GDM1 (cell line): ENCODE measurements at places on chromosomes 6 and 20.

- peak; percentile 17 for DNase-seq
Measured at GRCh38 chr6:139030228-139030963, 1.9 kb downstream of the ABRACL start.

- DNase-seq = no peak
Measured at GRCh38 chr20:15199698-15200097, 862.3 kb upstream of the FLRT3 start.

DNA sequence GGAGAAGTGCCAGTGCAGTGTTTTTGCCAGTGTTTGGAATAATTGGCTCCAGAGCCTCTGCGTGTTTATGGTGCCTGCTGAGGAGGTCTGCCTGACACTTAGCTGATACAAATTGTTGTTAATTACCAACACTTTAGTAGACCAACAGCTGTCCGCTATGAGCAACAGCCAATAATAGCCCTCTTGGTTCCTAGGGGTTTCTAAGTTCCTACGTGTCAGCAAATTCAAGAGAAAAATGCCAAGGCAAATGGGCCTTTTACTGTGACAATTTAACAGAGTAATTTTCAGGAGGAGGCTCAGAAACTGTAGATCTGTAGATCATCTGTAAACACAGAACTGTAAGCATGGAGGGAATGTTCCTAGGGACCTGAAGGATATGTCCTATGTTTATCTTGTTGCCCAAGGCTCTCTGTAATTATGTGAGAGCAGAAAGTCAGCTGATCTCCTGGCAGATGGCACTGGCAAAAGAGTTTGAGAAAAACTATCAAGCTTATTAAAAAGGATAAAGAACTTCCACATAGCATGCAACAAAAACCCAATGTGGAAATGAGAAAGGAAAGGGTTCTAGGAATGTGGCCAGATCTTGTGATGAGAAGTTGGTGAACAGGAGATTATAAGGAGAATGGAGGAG, 157.7 kb downstream of the GJA1 start:
- no peak for DNase-seq

GRCh38 chr6:24004062-24004461, 122.0 kb upstream of the NRSN1 start:
- DNase-seq = no peak

DNA sequence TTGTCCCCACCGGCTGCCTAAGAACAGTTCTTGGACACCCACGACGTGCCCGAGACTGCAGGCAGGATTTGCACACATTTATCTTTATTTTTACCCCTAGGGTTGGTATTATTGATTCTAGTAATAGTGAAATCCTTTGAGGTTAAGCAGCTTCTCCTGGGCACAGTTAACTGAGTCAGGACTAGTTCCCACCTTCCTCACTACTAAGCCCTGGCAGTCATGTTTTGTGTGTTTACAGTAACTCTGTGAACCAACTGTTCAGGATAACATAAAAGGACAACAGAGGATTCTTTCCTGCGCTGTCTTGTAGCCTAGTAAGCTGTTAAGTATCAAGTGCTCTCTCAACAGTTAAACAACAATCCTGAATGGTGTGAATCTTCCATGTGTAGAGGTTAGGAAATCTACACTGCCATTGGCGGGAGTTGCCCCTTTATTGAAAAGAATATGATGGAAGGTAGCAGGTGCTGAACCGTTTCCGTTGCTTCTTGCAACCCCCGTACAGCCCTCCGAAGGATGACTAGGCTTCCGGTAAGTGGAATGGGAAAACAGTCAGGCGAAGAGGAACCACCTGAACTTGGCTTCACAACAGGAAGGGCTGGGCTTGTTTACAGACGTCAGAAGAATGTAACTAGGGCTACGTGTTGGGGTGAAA, 979 bp upstream of the SOD2 start:
- DNase-seq = no peak

DNA sequence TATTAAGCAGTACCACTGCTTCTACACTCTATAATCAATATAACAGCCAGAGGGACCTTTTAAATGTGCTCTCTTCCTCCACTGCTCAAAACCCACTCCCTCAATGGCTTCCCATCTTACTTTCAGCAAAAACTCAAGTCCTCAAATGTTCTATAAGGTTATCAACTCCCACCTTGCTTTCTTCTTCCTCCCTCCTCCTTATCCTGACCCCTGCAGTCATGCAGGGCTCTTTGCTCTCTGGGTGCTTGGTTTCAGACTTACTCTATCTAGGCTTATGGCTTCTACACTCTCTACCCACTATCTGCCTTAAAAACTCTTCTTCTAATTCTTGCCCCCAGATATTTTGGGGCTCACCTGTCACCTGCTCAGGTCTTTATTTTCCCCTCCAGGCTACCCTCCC, 5.3 kb downstream of the ARHGAP18 start:
- no peak for DNase-seq

- DNase-seq = no peak
Measured at GRCh38 chr20:42204109-42204660, 586.0 kb upstream of the CHD6 start.

DNA sequence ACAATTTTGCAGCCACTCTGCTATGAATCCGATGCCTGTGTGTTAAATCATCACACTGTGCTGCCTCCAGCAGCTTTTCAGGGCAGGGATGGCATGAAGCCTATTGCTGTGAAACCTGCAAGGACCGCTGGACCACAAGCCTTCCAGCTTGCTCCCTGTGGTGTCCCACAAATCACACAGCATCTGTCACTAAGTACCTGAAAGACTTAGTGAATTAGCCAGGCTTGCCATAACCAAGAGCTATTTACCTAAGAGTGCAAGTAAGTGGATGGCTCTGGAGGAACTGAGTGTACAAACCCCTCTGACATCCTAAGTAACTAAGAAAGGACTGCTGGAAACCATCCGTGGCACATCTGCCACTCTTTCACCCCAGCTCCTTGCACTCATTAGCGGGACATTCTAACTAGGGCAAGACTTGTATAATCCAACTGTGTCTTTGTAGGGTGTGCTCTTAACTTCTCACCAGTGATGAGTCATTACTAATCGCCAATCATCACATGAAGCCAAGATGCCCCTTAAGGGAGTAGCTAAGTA, 34.7 kb downstream of the FOXQ1 start:
- no peak for DNase-seq

DNA sequence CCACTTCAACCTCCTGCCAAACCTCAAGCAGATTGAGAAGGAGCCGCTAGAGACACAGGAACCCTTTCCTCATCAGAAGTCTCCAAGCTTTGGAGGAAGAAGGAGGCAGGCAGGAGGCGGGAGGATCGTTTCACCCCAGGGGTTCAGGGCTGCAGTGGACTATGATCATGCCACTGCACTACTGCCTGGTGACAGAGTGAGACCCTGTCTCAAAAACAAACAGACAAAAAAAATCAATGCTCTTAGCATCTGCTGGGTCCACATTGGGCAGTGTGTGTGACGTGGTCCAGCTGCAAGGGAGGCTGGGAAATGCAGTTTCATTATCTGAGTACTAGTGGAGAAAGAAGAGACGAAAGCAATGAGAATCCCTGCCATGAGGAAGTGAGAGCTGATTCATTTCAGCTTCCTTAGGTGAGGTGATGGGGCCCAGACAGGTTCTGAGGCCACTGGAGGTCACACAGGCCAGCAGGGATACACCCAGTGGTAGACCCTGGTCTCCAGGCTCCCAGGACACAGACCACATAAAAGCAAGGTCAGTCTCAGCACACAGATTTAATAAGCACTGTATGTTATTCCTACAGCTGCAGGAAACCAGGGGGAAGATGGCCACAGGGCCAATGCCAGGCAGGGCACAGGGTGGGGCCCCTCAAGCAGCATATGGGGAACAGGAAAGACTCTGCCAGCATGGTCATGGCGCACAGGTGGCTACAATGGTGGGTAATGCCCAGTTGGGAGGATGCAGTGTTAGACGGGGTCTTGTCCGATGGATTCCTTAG, 4.3 kb downstream of the GFRA4 start:
- no peak for DNase-seq

DNA sequence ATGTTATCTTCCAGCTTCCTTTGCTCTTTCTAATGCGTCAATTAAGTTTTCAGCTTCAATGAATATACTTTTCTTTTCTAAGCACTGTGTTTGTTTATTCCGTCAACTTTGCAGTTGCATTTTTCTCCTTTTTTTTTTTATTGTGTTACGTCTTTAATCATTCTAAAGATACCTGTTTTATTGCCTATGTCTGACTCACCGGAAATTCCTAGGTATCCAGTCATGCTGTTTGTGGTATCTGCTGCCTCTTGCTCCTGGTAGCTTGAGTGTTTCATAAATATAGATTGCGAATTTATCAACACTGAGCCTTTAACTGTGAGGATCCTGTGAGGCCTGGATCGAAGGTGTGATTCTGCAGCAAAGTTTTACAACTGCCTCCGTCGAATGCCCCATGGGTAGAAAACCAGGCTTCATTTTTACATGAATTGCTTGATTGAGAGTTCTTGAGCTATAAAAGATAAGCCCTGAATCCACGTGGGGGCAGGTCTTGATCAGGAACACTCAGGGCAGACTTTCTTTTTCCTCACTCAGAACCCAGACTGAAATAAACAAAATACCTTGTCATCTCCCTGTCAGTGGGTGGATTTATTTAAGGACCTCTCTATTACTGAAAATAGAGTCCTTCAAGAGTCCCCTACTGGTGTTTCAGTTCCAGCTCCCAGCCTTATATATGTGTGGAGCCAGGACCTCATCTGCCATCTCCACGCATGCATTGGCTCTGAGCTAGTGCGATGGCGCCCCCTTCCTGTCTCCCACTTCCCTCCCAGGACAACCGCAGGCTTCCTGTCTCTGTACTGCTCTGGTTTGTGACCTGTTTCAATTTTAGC, 60.1 kb upstream of the LRRC1 start:
- peak; percentile 88 for DNase-seq

DNA sequence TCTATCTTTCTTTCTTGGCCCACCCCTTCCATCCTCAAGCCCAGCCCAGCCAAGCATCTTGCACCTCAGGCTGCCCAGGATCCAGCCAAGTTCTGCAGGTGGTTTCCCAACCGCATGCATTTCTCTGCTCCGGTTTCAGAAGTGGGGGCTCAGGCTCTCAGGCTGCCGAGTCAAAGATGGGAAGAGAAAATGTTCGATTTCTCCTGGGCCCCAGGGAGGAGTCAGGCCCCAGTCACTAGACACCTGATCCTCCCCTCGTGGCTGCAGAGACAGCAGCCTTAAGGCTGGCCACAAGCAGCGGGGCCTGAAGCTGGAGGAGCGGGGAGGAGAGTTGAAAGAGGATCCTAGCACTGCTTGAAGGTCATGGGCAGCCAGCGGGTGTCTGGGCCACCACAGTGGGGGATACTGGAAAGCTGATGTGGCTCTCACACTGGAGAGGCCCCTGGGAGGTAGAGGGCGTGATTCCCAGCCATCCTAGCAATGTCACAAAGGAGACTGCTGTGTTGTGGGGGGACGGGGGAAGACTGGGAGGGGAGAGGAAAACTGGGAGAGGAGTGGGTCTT, 42.2 kb upstream of the ZFAND3 start:
- no peak for DNase-seq

DNA sequence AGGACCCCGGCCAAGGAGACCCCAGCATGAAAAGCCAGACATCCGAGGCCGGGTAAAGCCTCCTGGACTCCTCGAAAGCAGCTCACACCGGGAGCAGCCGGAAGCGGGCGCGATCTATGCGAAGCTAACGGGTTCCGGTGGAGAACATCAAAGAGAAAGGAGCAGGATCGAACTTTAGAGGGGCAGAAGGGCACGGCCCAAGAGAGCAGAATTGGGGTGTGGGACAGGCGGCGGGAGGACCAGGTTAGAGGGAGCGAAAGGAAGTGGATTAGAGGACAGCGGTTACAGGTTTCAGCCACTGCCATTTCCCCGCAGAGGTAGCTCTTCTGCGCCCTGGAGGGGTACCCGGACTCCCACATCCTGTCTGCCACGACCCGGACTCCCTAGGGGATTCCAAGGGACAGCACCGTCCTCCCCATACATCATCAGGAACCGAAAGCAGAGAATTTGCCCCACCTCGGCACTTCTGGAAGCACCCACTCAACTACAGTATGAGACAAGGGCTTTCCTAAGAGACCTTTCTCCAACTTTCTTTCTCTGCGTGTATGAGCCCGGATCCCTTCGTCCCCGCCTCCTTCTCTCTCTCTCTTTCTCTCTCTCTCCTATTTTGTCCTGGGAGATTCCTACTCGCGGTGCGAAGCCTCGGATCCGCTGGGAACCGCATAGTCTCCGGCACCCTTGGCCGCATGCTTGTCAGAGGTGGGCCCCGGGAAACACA, 507 bp upstream of the VGLL2 start:
- DNase-seq = no peak

DNA sequence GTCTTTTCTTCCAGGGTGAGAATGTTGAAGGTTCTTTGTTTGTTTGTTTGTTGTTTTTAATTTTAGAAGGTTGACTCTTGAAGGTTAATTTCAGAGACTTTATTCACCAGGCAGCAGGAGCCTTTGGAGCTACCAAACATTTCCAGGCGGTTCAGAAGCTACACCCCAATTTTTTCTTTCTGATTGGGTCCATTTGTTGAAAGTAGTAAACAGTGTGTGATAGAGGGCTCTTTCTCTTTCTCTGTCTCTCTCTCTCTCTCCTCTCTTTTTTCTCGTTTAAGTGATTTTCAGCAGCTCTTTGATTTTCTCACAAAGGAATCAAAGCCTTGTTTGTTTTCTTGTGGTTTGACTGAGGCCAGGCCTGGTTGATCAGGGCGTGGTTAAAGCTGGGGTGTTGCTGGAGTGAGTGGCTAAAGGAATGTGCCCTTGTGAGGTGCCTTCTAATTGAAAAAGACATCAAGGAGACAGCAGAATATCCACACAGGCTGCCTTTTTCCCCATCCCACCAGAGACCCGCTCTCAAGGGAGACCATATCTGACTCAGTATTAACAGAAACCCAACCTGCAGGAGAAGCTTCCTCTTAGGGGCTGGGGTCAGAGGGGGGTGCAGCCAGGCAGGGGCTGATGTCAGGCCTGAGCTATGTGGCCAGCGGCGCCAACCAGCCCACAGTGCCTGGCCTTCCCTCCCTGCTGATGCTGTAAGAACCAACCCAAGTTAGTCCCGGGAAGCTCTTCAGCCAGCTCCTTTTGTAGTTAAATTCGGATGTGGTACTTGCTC, 40.4 kb upstream of the NAA20 start:
- no peak for DNase-seq

- no peak for DNase-seq
Measured at GRCh38 chr20:23231561-23232218, 118.9 kb upstream of the NXT1 start.

DNA sequence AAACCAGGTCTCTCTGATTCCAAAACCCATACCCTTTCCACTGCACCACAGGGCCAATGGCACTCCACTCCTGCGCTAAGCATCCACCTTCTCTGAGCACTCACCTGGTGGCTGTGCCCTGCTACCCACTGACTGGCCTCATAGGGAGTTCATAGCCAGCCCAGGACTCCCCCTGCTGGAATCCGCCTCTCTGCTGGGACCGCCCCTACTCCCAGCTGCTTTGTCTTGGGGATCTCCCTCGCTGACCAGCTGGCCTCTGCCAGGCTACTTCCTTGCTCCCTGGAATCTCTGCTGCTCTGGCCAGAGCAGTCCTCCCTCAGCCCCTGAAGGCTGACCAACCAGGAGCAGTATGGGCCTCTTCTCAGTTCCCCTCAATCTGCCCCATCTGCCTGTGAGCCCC, 129.7 kb downstream of the FAXC start:
- no peak for DNase-seq
